ENCODE measurements at places on chromosomes 6 and 20.

GRCh38 chr6:93858213-93858612, 438.9 kb upstream of the EPHA7 start:
- DNase-seq: no peak

GRCh38 chr6:163983679-163984078, 569.2 kb downstream of the QKI start:
- DNase-seq: no peak

DNA sequence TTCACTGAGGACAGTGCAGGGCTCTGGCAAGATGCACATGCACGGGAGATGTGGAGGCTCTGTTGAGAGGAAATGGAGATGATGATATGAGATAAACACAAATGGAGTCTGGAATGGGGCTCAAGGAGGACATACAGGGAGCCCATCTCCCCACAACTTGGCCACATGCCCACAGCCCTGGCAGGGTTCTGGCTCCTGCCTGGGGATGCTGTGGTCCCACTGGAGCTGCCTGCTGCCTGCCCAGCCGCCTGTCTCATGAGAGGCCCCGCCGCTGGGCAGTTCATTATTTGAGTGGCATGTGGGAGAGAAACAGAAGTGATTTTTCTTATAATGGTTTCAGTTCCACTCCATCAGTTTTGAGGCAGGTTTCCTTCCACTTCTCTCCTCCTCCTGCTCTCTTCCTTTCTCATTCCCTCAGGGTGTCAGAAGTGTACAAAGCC, 133.6 kb upstream of the TRAF3IP2 start:
- DNase-seq: no peak

DNA sequence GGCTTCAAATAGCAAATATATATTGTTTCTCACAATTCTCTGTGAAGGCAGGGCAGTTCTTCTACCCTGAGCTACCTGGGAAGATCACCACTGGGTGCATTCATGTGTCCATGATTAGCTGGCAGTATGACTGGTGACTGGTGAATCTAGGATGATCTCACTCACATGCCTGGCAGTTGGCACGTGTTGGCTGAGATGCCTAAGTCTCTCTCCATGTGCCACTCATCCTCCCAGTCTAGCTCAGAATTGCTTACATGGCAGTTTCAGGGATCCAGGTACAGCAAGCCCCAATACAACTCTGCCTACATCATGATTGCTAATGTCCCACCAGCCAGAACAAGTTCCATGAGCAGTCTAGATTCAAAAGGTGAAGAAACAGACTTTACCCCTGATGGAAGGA, 346.8 kb upstream of the CNR1 start:
- DNase-seq: no peak

DNA sequence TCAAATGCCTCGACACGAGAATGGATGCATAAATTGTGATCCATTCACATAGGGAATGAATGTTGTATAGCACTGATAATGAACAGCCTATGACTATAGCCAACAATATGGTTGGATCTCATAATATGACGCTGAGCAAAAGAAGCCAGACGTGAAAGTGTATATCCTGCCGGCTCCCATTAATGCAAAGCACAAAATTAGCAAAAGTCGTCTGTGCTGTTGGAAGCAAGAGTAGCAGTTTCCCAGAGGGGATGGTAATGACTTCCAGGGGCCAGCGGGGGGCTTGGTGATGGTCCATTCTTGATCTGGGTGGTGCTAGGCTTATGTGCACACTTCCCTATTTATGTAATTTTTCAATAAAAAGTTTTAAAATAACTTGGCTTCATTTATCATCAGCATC, 1.0 kb upstream of the TAGAP start:
- DNase-seq: no peak

DNA sequence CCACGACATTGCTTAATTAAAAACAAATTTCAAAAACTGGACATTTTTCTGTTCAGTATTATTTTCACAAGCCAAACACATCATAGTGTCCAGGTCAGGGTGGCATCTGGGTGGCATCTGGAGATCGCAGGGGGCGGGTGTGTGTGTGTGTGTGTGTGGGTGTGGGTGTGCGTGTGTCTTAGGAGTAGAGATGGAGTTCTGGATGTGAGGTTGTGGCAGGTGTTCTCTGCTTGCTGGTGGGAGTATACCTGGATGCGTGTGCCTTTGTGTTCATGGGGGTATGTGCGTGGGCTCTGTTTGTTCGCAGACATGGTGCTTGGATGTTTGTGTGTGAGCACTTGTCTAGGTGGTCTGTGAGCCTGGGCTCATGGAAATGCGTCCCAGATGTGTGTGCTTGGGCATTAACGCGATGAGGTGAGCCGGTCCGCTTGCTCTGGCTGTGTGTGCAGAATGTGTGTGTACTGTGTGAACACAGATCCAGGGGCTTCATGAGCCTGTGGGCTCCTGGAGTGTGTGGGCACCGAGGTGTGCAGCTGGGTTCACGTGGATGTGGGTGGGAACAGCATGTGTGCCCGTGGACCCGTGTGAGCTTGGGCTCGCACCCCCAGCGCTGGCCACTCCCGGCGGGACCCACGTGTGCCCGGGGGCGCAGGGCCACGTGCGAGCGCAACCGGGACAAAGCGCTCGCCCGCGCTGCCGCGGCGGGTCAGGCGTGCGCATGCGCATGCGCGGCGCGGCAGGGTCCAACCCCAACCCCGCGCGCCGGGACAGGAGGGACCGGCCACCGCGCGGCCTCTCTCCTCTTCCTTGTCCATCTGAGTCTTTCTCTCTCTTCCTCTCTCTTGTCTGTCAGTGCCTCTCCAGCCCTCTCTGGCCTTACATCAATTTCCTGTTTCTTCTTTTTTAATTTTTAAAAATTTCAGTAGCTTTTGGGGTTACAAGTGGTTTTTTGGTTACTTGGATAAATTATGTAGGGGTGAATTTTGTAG, 60.4 kb downstream of the SRC start:
- peak; percentile 24 for DNase-seq

- peak; percentile 27 for DNase-seq
These were observed 55.0 kb upstream of the FOXC1 start for GRCh38 chr6:1554476-1555310.

- DNase-seq: no peak
These were observed 125.7 kb downstream of the ZMYND8 start for GRCh38 chr20:47230811-47231256.

- DNase-seq: no peak
These were observed 22.9 kb upstream of the ESR1 start for GRCh38 chr6:151784441-151785214.

- no peak for DNase-seq
These were observed 95.6 kb downstream of the SYCP2 start for GRCh38 chr20:59837623-59838394.

DNA sequence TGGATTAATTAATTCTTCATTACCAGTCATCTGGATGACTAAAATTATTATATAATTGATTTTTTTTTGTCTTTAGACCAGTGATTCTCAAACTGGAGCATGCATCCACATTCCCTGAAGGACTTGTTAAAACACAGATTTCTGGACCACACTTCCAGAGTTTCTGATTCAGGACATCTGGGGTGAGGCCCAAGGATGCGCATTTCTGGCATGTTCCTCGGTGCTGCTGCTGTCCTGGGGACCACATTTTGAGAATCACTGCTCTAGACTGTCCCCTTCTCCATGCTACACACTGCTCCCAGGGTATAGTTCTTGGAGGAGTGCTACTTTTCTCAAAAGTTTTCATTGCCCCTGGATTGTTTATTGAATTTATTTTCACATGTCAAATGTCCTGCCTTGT, 145.0 kb downstream of the RNF144B start:
- no peak for DNase-seq

GRCh38 chr6:1739220-1739619, 129.5 kb downstream of the FOXC1 start:
- DNase-seq: no peak

GRCh38 chr6:19465256-19465655, 371.9 kb upstream of the ID4 start:
- no peak for DNase-seq

DNA sequence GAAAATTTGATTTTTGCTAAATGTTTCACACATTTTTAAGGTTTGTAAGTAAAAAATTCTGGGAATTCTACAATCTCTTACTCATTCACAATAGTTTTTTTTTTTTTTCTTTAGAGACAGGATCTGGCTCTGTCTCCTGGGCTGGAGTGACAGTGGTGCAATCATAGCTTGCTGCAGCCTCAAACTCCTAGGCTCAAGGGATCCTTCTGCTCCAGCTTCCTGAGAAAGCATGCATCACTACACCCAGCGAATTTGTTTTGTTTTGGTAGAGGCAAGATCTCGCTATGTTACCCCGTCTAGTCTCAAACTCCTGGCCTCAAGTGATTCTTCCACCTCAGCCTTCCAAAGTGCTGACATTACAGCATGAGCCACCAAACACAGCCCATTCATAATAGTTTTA, 232.8 kb downstream of the GJA1 start:
- DNase-seq: no peak

DNA sequence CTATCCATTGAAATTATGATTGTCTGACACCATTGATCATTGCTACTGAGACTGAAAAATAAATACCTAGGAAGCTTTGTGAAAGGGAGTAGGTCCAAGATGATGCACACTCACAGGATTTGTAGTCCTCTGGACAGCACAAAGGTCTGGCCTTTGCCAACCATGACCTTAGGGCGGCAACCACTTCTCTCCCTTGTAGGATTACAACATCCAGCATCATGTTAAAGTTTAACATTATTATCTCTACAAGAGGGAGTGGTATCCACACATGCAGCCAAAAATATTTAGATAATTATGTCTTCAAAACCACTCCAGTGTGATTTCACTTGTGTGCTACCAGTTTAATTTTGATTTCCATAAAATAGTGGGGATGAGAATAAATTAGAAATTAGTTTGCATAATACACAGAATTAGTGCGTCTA, 51.1 kb upstream of the NHSL1 start:
- no peak for DNase-seq

DNA sequence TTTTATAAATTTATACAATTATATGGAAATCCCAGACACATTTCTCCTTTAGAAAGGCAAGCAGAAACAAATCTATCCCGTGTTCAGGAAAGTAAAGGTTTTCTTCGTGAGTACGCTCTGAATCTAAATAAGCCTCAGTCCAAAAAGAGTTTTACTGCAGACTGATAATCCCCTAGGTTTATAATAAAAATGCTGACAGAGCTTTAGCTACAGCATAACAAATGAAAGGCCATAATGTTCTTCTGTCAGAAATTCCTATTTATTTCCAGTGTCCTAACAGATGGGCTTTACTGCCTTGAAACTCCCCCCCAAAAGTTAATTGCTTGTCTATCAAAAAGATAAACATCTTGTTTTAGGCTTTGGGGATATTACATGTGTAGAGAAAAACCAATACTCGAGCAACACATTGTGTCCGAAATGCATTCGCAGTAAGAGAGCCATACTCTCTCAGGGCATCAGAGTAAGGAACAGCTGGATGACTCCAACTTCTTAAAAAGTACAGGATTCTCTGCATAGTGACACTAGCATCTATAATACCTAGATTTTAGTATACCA, 109.0 kb downstream of the PRKN start:
- no peak for DNase-seq

- DNase-seq: no peak
These were observed 54.7 kb downstream of the SSR1 start for GRCh38 chr6:7258231-7258763.

GRCh38 chr20:43022081-43022480, 167.6 kb downstream of the PTPRT start:
- DNase-seq: no peak

DNA sequence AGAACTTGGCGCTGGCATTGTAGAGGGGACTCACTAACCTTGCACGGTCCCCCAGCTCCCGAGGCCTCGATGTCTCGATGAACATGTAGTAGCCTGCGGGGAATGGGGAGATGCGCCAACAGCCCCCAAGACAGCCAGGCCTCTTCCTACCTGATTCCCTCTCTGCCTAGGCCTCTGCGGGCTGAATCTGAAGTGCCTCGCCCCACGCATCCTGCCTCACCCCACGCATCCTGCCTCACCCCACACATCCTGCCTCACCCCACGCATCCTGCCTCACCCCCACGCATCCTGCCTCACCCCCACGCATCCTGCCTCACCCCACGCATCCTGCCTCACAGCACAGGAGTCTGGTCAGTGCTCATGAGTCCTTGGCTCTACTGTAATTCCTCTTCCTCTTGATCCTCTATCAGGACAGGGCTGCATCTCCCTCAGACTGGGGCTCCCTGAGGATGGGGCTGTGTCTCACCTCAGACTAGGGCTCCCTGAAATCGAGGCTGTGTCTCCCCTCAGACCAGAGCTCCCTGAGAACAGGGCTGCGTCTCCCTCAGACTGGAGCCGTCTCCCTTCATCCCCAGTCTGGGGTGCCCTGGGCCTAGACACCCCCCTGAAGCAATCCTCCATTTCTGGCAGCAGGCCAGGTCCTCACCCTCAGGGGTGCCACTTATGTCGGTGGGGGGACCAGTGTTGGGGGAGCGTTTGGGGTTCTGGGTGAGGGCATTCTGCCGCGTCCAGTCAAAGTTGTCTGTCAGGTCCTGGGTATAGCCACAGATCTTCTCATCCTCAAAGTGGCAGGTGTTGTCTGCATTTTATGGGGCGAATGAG, 53.6 kb downstream of the MDGA1 start:
- DNase-seq: no peak

DNA sequence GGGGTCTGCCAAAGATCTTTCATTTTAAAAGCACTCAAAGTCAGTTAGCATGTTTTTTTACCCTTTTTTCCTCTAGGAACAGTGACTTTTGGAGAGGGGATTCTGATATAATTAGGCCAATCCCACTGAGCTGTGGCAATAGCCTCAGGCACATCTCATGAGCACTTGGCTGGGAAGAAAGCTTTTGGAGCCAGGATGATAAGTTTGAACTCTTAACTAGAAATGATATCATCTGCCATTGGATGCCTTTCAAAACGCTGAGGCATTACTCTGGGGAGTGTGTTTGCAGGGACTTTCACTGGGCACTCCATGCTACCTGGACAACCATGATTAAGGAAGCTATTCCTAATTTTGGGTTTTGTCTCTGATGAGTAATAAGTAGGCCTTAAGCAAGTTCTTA, 3.7 kb downstream of the SCGN start:
- no peak for DNase-seq

- DNase-seq: no peak
These were observed 89.7 kb downstream of the SMPDL3A start for GRCh38 chr6:122878796-122879195.

DNA sequence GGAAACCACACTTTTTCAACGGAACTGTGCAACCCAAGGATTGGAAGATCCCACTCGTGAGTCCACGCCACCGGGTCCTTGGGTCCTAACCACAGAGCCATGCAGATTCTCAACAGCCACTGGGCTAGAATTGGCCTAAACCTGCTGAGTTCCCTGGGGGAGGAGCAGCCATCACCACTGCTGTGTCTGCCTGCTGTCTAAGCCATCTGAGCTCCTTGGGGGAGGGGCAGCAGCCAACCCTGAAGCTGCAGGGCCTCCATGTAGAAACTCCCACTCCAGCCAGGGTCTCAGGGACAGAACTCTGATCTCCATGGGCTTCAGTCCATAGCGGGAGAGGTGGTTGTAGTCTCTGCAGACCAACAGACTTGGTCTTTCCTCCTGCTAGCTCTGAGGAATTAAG, 154.6 kb upstream of the VGLL2 start:
- DNase-seq: no peak

Measured in stimulated activated CD8-positive, alpha-beta memory T cell treated with anti-CD3 and anti-CD28 coated beads, Interleukin-4, amount 100 ng/mL, for 24 hours (primary cell).